Cortex of kidney (tissue), 1 donor: ENCODE measurements at places on chromosomes 2 and 18.

DNA sequence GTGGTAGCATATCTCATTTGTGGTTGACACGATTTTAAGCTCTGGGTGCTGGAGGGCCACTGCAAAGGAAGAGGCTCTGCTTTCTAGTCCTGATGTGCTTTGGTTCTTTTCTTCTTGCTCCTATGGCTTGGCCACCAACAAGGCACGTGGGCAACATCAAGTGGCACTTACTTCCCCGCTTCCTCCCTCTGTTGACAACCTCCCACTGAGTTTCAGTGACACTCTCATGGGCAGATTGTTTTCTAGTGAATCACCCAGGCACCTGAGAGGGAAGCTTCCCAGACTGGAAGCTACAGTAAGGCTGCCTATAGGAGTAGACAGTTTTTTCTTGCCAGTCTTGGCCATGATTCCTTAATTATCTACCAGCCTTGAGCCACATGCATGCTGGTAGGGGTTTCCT lies 89.0 kb downstream of the NBAS start:
- no peak for DNase-seq

DNA sequence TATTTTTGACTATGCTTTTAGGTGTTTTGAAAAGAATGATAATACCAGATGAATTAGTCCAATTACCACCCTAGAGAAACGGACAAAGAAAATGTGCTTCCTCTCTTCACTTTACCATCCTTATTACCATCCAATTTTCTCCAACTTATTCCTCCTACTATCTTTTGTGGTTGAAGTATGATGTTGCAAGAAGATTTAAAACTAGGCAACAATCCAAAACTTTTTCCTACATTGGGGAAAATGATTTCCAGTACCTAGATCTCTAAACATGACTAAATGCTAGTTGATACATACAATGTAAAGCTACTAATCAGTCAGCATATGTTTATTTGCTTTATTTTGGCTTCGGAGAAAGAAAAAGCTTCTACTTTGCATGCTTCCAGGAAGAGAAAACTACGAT lies 355.0 kb upstream of the LYPD1 start:
- DNase-seq: no peak

GRCh38 chr2:36165132-36165531 lies 190.4 kb upstream of the CRIM1 start:
- no peak for DNase-seq

DNA sequence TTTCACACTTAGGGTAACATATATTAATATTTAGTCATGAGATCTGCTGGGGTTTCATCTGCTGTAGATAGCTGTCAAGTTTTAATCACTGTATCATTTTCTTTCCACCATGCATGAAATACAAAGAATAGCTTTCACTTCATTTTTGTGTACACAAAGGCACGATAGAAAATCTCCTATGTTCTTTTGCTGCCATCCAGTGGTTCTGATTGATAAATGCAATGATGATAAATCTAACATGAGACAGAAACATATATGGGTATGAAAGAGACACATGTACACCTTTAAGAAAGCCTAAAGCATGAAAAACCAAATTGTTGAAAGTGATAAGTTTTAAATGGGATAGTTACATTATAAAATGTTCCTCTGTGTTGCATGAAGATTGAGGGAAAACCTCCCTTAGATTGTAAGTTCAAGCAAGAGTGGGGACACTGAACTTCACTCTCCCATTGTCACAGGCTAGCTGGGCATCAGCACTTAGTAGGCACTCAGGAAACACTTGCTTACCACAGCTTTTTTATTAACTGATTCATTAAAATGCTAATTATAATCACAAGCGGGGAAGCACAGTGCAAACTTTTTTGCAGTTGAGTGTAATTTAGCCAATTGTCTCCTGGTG lies 31.2 kb downstream of the C1D start:
- DNase-seq: no peak

DNA sequence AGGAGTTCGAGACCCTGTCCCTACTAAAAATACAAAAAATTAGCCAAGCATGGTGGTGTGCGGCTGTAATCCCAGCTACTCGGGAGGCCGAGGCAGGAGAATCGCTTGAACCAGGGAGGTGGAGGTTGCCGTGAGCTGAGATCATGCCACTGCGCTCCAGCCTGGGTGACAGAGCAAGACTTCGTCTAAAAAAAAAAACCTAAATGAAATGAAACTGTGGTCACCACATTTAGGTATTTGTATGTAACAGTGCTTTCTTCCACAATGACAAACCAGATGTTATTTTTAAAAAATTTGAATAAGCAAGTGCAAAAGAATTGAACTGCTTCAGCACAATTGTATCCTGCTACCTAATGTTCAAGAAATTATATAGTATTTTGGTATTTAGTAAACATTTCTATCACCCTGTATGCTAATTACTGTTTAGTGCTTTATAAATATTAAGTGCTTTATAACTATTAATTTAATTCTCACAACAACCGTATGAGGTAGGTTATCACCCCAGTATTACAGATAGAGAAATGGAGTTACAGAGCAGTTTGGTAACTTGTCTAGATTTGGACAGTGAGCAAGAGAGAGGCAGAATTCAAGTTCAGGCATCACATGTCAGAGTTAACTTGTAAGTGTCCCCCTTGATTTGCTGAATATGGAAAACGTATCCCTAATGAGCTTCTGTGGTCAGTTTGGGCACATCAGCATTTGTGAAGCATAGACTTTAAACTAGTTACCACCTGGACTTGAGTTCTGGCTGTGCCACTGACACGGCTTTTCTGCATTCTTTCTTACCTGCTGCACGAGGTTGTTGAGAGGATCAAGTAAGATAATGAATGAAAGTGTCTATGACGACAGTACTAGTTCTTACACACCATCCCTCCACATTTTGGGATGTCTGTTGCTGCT lies 14.4 kb downstream of the PHLPP1 start:
- no peak for DNase-seq

GRCh38 chr2:46967990-46968647 lies 52.5 kb upstream of the MCFD2 start:
- DNase-seq: no peak

DNA sequence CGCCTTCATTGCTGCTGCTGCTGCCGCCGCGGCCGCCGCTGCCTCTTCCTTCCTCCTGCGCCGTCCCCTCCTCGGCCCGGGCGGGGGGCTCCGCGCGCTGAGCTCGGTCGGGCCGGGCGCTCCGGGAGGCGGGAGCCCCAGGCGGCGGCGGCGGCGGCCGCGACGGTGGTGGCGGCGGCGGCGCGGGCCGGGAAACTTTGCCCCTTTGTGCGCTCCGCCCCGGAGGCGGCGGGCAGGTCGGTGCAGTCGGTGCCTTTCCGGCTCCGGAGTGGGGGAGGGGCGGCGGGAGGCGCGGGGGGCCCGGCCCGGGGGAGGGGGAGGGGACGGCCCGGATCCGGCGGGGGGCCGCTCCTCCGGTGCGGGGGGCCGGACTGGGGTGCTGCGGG lies 205 bp downstream of the TET3 start:
- no peak for DNase-seq

GRCh38 chr2:15588329-15588919 lies 3.2 kb upstream of the DDX1 start:
- DNase-seq: no peak

- DNase-seq: no peak
Measured at GRCh38 chr2:669323-669722, 7.9 kb downstream of the TMEM18 start.

GRCh38 chr2:48248251-48248933 lies 281.6 kb upstream of the STON1 start:
- DNase-seq: no peak

GRCh38 chr2:112841295-112842044 lies 4.9 kb upstream of the IL1B start:
- no peak for DNase-seq

DNA sequence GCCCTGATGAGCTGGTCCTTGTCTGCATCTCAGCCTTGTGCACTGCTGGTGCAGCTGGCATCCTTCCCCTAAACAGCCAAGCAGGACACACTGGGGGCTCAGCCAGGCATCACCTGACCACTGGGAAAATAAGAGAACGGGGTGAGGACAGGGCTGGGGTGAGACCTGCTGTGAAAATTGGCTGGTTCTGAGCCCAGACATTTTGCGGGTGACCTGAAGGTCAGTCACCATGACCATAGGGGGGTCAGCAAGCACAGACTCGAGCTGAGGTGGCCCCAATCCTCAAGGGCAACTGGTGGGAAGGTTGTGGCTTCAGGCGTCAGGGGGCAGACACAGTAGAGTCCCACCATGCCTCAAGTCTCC lies 144.9 kb upstream of the TWIST2 start:
- no peak for DNase-seq

DNA sequence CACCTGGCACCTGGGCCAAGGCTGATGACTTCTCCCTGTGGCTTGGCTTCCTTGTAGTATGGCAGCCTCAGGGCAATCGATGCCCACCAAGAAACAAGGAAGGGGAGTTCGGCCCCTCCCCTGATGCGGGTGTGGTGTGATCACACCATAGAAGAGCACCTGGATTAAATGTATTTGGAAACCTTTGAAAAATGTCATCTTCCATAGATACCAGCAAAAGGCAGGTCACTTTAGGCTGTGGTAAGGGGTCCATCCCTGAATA lies 198.2 kb downstream of the CYP26B1 start:
- no peak for DNase-seq

GRCh38 chr2:224400886-224401632 lies 848 bp downstream of the FAM124B start:
- no peak for DNase-seq

DNA sequence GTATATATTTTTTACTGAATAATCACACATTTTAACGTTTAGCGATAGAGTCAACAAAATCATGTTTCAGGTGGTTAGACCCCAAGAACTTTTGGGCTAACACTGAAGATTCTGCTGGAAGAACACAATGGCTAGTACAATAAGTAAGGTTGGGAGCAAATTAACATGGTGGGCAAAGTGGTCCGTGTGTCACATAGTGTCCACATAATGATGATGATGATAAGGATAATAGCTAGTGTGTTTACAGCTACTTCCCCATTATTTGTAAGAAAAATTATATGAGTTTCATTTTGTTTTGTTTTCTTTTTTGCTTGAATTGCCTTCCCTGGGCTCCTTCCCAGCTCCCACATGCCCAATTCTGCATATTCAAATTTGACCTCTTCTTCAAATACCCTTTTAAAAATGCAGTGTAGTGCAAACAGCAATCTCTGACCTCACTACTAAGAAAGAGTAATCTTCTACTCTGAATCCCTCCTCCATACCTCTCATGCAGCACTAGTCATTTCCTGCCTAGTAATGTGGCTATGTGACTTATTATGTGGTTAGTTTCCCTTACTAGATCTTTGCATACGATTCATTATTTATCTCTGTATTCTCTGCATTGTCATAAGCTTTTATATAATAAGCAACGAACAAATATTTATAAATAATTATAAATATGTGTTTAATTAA lies 16.9 kb upstream of the VPS54 start:
- DNase-seq: no peak

DNA sequence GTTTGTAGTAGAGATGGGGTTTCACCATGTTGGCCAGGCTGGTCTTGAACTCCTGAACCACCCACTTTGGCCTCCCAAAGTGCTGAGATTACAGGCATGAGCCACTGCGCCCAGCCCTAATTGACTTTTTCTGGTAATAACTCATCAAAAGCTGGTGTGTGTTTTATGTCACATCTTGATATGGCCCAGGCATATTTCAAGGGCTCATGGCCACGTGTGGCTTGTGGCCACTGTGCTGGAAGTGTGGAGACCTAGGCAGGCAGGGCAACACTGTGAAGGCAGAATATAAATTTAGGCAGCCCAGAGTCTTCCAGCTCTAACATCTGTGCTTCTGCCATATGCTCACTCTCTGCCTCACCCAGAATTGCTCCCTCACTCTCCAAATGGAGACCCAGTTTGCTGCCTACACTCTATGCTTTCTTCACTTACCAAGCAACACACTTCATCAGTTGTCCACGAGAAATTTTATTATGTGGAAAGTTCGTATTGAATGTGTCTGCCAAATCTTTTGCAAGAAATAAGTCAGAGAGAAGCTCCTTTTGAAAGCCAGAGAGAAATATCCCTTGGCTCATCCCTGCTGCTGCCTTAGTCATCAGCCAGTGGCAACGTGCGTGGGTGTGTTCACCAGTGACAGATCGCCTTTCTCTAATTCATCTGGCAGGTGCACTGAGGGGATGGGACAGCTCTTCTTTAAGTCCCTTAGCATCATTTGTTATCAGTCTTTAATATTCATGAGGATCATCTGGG lies 129.4 kb upstream of the CXCR4 start:
- no peak for DNase-seq

- no peak for DNase-seq
Measured at GRCh38 chr2:160920061-160920460, 240.2 kb upstream of the TANK start.

DNA sequence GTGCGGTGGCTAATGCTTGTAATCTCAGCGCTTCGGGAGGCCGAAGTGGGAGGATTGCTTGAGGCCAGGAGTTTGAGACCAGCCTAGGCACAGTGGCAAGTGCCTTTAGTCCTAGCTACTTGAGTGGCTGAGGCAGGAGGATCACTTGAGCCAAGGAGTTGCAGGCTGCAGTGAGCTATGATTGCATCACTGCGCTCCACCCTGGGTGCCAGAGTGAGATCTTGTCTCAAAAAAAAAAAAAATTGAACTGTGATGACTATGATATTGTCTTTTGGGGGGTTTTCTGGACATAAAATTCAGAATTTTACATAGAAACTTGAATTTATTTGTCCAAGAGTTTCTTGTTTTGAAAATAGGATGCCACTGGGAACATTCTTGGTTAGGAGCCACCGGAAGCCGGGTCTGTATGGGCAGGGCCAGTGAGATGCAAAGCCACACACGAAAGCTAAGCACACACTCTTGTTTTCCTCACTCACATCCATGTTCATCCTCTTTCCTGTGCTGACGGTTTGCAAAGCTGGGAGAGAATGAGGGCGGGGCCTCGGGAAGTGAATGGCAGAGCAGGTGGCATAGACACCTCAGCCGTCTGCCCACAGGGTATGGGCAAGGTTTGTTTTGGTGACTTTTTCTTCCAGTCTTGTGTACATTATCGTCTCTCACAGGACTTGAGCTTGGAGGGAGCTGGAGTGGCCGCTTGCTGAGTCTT lies 12.6 kb downstream of the AGAP1 start:
- DNase-seq: no peak

- no peak for DNase-seq
Measured at GRCh38 chr2:124039032-124039431, 13.9 kb downstream of the CNTNAP5 start.

- DNase-seq: no peak
Measured at GRCh38 chr2:201968050-201968449, 65.6 kb upstream of the FZD7 start.

DNA sequence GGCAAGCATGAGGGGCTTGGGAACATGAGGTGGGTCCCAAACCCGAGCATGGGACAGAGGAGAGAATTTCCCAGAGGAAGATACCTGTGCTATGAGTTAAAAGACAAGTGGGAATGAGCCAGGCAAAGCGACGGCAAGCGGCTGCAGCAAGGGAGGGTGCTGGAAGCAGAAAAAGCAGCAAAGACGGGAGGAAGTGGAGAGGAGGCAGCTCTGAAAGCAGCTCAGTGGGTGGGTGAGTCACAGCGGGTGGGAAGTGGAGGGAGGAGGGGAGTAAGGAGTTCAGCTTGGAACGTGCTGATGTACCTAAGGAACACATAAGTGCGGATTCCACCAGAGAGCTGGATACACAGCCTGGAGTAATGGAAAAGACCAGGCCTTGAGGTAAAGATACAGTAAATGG lies 41.4 kb downstream of the THUMPD2 start:
- DNase-seq: no peak

- DNase-seq: no peak
Measured at GRCh38 chr2:166307326-166307725, 68.4 kb downstream of the SCN9A start.

GRCh38 chr2:121723316-121723715 lies 13.4 kb downstream of the NIFK start:
- DNase-seq: no peak

- DNase-seq: no peak
Measured at GRCh38 chr2:44916291-44916690, 25.2 kb upstream of the SIX3 start.

GRCh38 chr2:157786663-157787363 lies 89.3 kb downstream of the ACVR1 start:
- no peak for DNase-seq
